ENCODE measurements at places on chromosomes 16 and 17. TPM values are rescaled to one million over a fixed set of nuclear protein-coding genes. Genes with fewer than 3 reads are reported as not detected.

DNA sequence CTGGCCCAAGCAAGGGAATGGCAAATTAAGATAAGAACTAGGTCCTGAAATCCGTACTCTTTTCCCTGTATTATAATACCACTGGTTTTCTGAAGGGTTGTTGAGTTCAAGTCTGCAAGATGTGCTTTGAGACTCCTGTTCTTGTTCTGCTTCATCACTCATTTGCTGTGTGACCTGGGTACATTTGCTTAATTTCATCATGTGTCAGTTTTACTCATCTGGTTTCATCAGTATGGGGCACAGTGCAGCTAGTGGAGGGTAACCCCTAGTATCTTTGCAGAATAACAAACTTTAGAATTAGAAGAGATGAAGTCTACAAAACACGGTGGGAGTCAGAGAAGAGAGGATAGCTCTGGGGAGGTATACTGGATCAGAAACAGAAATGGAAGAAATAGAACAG lies 21.9 kb upstream of the EFCAB13 start:
- DNase-seq, result no peak

GRCh38 chr17:44830359-44831288 lies 537 bp upstream of the GJC1 start:
- DNase-seq, result no peak

GRCh38 chr17:50096092-50096491 lies 941 bp downstream of the PDK2 start:
- no peak for DNase-seq

- DNase-seq, result no peak
Observed at GRCh38 chr16:85891033-85891775, 7.8 kb upstream of the IRF8 start.

DNA sequence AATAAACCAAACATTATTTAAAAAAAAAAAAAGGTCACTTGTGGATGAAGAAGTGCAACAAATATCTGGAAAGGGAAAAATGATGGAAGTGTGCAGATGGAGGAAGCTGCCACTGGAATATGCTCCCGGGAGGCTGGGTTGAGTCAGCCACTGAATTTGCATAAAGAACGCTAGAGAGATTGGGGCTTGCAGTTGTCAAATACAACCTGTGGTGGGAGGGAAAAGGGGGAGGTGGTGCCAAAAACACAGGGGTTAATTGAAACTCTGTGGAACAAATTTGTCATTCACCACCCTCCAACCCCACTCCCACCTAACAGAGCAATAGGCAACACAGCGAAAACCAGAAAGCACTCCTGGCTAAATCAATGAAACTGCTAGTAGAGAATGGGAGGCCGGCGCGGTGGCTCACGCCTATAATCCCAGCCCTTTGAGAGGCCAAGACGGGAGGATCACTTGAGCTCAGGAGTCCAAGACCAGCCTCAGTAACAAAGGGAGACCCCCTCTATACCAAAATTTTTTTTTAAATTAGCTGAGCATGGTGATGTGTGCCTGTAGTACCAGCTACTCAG lies 37.6 kb upstream of the RPL38 start:
- DNase-seq, result no peak

GRCh38 chr16:80803339-80804055 lies 901 bp downstream of the CDYL2 start:
- DNase-seq, result no peak

GRCh38 chr16:66902648-66903543 lies 15.8 kb downstream of the CDH16 start:
- no peak for DNase-seq

DNA sequence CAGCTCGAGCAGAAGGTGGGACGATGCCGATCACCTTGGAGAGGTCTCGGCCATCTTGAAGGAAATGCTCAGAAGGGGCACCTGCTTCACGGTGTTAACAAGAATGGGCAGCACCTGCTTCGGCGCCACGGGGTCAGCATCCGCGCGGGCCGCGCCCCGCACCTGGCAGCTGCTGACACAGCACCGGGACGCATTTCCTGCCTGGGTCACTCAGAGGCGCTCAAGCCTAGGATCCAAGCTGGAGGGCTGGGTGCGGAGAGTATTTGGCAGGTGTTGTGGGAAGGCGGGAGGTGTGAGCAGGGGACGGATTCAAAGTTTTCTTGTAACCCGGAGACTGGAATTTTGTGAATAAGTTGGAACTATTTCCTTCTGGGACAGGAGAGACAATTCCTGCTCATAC lies 39.3 kb upstream of the AKTIP start:
- no peak for DNase-seq

- DNase-seq, result no peak
Observed at GRCh38 chr17:72812823-72813222, 279.7 kb downstream of the SLC39A11 start.

DNA sequence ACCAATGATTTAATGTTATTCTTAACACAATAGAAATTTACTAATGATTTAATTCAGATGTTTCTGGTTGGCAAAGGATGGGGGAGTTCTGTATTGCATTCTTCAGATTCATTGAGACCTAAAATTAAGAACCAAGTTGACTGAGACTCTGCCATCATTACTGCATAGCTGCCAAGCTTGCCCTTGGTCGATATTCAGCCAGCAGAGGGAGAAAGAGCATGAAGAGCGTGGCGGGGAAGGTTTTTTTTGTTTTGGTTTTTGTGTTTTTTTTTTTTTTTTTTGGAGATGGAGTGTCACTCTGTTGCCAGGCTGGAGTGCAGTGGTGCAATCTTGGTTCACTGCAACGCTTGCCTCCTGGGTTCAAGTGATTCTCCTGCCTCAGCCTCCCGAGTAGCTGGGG lies 659.4 kb upstream of the EEF2KMT start:
- no peak for DNase-seq

DNA sequence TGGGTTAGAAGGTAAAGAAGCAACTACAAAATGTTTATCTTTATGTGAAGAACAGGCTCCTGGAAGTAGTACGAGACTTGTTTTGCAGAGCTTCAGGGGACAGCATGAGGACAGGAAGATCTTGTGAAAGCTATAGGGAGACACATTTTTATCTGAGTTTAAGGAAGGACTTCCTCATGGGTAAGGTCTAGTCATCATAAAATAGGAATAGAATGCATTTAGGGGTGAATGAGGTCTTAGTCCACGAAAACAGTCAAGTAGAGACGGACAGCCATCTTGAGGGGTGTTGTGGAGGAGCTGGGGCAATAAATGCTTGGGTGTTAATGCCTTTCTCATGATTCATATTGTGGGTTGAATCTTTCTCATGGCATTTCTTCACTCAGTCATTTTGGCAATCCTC lies 24.3 kb downstream of the KCNJ16 start:
- no peak for DNase-seq

- DNase-seq, result no peak
Observed at GRCh38 chr17:47243737-47244598, 9.7 kb upstream of the ITGB3 start.

DNA sequence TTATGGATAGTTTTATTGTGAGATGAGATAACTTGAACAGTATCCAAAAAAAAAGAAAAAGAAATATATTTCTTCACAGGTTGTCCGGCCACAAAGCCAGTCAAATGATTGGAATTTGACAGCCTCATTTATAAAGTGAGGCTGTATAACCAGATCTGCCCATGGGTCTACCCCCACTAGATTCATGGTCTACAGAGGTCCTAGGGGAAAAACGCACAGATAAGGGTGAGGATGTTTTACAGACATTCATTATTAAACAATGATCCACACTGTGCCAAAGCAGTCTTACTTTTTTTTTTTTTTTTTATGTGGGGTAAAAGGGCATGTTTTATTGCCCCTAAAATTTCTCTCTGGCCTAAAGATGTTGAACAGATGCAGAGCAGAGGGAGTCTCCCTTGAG lies 1503.0 kb upstream of the CDH8 start:
- DNase-seq, result no peak

DNA sequence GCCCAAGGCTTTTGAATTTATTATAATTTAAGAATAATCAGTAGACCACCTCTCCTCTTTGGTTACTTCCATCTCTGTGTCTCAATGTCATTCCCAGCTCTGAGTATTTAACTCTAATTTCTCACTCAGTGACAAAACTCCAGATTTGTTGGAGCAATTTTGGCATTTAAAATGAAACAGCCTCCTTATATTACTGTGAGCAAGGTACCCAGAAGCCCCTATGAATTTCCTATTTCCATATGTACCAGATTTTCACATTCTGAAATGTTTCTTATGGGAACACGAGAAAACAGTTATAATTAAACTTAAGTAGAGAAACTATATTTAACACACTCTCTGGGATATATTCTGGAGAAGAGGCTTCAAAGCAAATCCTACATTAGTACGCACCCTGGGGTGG lies 285.4 kb upstream of the CDH8 start:
- no peak for DNase-seq

DNA sequence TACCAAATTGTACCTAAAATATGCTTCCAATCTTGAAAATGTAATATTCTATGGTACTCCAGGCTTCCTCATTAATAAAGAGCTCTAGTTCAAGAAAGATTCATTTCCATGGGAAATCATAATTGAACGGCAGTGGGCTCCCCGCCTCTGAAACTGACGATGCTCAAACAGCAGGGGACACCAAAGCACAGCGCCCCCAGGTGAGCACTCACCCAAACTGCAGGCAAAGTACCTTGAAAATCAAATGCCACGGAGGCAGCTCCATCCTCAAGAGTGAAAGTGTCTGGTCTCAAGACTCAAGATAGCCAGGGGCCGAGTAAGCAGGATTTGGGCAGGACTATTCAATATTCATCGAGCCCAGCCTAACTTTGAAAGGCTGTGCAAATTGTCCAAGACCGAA lies 217.4 kb upstream of the TNRC6C start:
- DNase-seq, result no peak

GRCh38 chr17:11140501-11140900 lies 100.5 kb upstream of the SHISA6 start:
- DNase-seq, result no peak

DNA sequence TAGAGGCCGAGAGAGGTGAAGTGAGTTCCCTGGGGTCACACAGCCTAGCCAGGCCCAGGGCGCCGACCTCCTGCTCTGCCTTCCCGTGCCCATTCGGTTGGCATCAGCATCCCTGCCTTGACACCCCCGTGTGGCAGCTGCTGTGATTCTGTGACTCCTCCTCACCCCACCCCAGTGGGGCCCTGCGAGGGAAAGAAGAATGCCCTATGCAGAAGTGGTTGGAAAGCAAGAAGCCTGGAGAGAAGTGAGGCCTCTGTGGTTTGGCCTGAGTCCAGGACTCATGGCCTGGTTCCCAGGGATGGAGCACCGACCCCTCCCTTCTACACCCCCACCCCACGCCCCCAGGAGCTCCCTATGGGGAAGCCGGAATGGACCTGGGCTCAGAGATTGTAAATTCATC lies 296.2 kb downstream of the SEC14L1 start:
- DNase-seq, result no peak

GRCh38 chr16:9465161-9465560 lies 373.7 kb downstream of the HAPSTR1 start:
- no peak for DNase-seq

DNA sequence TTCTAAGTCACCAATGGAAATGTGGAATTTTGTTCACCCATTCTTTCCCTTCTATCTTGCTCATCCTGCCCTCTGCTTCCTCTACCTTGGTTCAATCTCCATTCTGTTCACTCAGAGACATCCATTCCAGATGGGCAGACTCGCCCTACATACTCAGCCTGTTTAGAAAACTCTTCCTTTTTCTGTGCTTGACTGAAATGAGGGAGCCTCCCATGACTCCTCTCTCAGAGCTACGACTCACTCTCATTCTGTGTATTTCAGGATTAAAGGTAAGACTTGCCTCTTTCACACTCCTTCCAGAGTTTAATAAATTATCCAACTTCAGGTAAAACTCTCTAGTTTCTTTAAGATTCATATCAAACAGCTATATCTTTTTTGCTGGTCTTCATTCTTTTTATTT lies 182.8 kb downstream of the HS3ST3A1 start:
- no peak for DNase-seq

DNA sequence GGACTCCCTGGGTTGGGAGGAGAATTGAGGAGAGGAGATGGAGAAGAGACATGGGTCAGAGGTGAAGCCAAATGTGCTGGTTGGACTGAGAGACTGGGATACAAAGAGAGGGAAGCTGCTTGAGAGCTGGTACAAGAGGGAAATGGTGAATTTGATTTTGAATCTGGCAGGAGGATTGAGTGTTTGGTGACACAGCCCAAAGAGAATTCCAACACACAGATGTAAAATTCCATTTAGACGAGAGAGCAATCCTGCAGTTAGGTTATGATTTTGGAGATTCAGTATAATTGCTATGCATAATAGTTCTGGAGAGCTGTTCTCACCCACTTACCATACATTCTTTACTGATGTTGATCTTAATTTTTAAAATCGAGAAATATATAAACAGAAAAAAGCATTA lies 57.7 kb downstream of the HSD17B2 start:
- no peak for DNase-seq

DNA sequence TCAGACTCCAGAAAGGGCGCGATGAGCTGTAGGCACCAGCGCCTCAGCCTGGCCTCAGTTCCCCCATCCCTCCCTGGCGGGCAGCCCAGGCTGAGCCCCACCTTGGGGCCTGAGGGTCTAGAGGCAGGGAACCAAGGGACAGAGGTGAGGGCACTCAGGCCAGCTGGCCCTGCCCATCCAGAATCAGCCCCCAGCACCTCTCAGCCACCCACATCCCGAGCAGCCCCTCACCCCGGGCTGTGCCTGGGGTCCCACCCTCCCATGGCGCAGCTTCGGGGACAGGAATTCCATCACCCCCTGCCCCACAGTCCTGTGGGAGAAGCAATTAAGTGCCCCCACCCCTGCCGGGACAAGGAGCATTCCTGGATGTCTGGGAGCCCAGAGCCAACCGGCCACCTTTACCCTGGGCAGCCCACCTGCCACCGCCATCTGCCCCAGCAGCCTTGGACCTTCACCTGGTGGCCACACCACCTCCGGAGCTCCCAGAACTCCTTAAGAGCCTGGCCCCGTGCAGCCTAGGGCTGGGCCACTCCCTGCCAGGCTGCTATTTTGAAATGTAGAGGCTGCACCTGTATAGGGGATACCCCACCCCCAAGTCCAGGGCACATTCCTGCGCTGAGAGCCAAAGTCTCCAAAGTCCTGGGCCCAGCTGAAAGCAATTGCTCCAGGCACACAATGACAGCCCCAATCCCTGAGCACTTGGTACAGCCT lies 33.7 kb upstream of the PVALEF start:
- no peak for DNase-seq

GRCh38 chr17:72362376-72363088 lies 241.7 kb downstream of the SOX9 start:
- DNase-seq, result no peak

DNA sequence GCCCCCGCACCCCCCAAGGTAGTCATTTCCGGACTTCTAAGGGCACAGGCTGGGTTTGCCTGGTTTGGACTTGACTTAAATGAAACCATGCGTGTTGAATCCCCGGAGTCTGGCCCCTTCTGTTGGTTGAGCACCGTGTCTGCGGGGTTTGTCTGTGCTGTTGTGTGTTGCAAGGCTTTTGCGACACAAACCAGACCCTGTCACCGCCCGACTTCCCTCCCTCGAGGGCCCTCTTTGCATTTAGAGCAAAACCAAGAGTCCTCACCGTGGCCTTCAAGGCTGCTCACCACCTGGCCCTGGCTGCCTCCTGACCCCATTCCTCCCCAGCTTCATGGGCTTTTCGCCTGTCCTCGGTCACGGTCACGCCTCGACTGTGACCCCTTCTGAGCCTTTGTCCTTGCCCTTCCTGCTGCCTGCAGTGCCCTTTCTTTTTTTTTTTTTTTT lies 7.4 kb downstream of the CRISPLD2 start:
- DNase-seq, result no peak

Gene ADAD2
- 4.2 TPM for total RNA-seq

Gene C16orf86
- 3.1 TPM for total RNA-seq

Gene PROCA1
- 1.1 TPM for total RNA-seq

Gene C16orf92
- total RNA-seq, result not detected

Gene FOXK2
- total RNA-seq, result 37.0 TPM

Gene C17orf78
- not detected for total RNA-seq

Gene OR1A1
- total RNA-seq, result not detected

Gene SLC5A11
- total RNA-seq, result 1.1 TPM

All from esophagus squamous epithelium (tissue), 5 donors.